Bronchial smooth muscle cell (primary cell): ENCODE measurements at places on chromosomes 2 and 18. TPM values are rescaled to one million over a fixed set of nuclear protein-coding genes. Genes with fewer than 3 reads are reported as not detected.

The LONRF2 gene
- under 0.01 TPM in 2 replicates for total RNA-seq

The SERPINB4 gene
- not detected in 2 replicates for total RNA-seq

The IL36A gene
- total RNA-seq: not detected in 2 replicates

The MOGAT1 gene
- not detected in 2 replicates for total RNA-seq

The CNDP1 gene
- 0.16 TPM in 1 of 2 replicates, not detected in the other for total RNA-seq
